Right ventricle myocardium superior (tissue), 1 donor: ENCODE measurements at places on chromosomes 1 and 21. TPM values are rescaled to one million over a fixed set of nuclear protein-coding genes. Genes with fewer than 3 reads are reported as not detected.

DNA sequence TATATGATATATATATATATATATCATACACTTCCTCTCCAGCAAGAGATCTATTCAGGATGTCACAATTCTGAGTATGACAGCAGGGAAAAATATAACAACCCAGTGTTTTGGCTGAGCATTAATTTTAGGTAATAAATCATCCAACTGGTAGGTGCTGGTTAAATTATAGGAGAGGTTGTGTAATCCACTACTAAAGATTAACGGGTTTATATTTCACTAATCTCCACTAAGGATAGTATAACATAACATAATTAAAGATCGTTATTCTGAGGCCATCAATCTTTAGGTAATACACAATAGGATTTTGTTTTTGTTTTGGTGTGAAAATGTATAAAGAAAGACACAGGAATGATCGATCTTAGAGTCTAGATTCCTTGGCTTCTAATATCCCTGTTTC is 102.2 kb downstream of the COQ8A start:
- DNase-seq, result no peak

GRCh38 chr1:15968172-15968571 is 7.7 kb downstream of the ZBTB17 start:
- DNase-seq, result no peak

DNA sequence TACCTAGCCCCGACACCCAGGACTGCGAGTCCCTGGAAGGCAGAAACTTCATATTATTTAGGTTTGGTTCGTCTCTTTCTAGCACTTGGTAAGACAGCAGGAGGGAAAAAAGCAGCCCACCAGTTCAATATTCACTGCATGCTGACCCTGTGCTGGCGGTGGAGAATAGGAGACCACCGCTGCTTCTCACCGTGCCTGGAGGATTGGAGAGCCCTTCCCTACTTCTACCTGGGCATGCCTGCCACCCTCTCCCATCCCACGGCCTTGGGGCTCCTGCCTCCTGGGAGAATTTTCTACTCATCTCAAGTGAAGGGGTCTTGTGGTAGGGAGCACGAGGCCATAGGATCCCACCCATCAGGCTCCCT is 5.4 kb downstream of the MTHFR start:
- no peak for DNase-seq

DNA sequence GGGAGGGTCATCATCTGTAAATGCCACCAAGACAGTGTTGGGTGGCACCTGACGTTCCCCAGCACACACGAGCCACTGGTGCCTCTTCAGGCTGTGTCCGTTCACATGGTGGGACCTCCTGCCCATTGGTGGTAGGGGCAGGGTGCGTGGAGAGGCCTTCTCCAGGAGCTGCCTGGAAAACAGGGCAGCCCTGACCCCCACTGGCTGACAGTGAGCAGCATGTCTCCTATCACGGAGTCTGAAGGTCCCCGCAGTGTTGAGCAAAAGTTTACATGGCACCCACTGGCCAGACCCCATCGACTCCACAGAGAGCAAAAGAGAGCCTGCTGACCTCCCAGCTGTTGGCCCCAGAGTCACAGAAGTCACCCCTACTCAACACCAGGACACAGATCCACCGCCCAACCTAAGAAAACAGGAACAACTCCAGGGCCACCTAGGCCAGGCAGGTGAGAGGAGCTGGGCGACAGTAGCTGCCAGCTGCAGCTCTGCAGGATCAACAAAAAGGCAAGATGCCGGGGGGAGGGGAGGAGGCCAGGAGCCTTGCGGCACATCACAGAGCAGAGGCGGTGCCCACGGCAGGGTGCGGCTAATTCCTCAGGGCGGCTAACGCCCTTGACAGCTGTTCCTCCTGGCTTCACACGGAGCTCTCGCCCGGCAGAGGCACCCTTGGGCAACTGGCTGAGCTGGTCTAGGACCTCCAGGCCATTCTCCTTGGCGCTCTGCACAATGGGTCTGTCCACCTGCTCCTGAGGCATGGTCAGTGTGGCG is 14.4 kb upstream of the IFI6 start:
- DNase-seq, result no peak

- DNase-seq, result peak; percentile 13
These were observed 8.2 kb upstream of the LEMD1 start for GRCh38 chr1:205429762-205430695.

DNA sequence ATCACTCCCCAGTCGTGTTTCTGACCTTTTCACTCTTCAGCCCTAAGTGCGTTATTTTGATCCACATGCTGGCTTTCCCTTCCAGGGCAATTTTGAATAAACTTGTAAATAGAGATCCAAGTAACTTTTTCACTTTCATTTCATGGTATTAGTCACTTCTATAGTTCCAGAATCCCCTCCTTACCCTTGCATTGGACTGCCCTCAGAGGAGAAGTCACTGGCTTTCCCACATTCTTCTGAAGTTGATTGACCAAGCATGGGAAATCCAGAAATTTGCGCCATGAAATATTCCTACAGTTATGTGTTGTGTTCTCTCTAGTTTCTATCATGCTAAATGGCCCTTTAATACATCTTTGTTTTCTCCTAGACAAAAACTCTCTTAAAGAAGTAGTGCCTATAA is 177.3 kb upstream of the GORAB start:
- DNase-seq, result no peak

DNA sequence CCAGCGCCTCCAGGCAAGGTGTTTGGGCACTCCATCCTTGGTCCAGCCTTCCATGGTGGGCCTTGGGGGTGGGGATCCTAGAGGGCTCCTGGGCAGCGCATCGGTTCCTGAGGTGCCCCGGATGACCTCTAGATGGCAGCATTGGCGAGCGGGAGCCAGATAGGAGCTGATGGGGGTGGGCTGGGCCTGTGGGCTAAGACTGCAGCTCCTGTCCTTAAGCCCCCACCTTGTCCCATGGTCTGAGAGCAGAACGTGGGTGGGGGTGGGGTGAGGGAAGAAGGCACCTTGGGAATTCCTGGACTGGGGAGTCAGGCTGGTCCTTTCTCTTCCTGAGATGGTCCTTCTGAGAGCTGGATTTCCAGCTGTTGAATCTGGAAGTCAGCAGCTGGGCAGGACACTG is 93.4 kb upstream of the CSF3R start:
- peak; percentile 60 for DNase-seq

DNA sequence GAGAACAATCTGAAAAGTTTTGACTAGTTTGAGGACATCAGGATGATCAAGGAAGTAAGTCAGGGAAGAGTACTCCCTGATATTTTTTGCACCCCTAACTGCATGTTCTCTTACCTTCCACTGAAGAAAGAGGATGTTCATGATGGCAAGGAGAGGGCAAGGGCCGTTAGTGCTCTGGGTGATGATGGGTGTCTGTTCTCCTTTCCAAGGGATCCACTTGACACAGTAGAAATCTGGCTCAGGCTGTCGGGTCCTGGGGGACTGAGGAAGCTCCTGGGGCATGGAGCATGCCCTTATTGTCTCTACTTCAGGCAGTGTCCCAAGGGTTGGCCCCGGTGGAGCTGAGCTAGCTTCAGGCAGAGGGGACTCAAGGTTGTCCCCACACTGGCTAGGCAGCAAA is 4.7 kb downstream of the MINDY1 start:
- DNase-seq, result no peak

Gene CYB5RL
- 4.8 TPM for total RNA-seq

Gene RNF186
- total RNA-seq, result not detected

Gene HPCA
- total RNA-seq, result not detected

Gene WLS
- total RNA-seq, result 93.2 TPM

Gene LCE3E
- not detected for total RNA-seq

Gene LRRIQ3
- 0.43 TPM for total RNA-seq
